ENCODE measurements at places on chromosomes 3 and 15. TPM values are rescaled to one million over a fixed set of nuclear protein-coding genes. Genes with fewer than 3 reads are reported as not detected.

The ARNT2 gene
- 7.4 TPM for total RNA-seq

GRCh38 chr3:64796607-64797399 is 109.0 kb upstream of the ADAMTS9 start:
- DNase-seq: no peak

GRCh38 chr15:75729326-75730069 is 16.9 kb upstream of the CSPG4 start:
- DNase-seq: no peak

DNA sequence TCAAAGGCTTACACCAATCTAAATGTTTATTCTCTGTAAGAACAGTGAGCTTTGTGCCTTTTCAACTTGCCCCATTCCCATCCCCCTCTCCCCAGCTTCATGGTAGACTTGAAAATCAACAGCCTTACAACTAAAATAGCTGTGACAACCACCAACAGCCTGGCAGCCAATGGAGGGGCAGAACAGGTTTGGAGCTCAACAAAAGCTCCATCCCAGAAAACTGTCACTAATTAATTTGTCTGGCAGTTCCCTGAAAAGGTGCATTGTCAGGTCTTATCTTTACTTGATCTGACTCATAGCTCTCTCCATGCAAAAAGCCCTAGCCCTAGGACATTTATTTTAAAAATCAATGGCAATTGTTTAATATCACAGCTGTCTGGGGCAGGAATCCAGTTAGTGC is 22.6 kb downstream of the MTHFS start:
- no peak for DNase-seq

- peak; percentile 80 for DNase-seq
These were observed 123.2 kb upstream of the SLC7A14 start for GRCh38 chr3:170709046-170709445.

The DISP2 gene
- 0.43 TPM for total RNA-seq

The PCSK6 gene
- total RNA-seq: 48.8 TPM

The ILDR1 gene
- total RNA-seq: not detected

- DNase-seq: no peak
These were observed 77.9 kb downstream of the RPN1 start for GRCh38 chr3:128572644-128573105.

DNA sequence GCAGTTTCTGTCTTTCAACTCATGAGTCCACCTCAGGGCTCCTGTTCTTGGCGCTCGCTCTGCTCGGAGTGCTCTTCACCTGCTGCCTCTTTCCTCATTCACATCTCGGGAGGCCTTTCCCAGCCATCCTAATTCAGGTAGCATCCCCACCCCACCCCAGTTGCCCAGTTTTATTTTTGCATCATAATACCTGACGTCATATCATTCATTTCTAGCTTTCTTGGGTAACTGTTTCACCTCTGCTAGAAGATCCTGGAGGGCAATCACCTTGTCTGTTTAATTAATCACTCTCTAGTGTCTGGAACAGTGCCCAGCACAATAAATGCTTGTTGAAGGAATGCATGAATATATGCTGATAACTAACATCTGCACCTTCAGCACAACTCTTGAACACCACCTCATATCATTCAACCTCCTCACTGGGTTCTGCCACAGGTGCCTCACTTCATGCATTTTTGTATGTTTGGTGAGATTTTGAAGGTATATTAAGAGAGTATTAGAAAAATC is 7.6 kb downstream of the NUSAP1 start:
- DNase-seq: no peak

The HRH1 gene
- total RNA-seq: 5.5 TPM

DNA sequence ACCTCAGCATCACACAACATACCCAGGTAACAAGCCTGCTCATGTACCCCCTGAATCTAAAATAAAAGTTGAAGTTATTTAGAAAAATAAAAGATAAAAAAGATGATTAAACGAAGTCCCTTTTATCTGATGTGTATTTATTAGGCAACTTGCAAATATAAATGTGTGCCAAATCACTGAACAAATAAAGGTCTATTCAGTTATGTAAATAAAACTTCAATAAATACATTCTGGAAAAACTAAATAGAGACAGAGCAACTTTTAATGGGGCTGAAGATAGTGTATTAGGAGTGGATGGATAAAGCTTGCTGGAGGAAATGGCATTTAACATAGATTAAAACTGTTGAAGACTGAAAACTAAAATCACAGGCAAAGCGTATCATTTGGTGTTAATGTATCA is 678.0 kb upstream of the GRM7 start:
- DNase-seq: no peak

GRCh38 chr15:42048080-42048820 is 27.4 kb upstream of the PLA2G4E start:
- no peak for DNase-seq

DNA sequence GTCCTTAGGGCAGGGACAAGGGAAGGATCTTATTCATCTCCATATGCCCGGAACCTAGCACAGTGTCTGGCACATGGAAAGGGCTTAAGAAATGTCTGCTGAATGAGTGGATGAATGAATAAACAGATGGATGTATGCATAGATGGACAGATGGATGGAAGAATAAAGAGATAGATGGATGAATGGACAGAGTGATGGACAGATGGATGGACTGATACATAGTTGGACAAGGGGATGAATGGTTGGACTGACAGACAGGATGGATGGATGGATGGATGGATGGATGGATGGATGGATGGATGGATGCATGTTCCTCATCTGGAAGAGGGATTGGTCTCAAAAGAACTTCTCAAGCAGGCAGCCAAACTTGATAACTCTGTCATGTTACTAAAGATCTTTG is 177.6 kb downstream of the MEGF11 start:
- DNase-seq: no peak

DNA sequence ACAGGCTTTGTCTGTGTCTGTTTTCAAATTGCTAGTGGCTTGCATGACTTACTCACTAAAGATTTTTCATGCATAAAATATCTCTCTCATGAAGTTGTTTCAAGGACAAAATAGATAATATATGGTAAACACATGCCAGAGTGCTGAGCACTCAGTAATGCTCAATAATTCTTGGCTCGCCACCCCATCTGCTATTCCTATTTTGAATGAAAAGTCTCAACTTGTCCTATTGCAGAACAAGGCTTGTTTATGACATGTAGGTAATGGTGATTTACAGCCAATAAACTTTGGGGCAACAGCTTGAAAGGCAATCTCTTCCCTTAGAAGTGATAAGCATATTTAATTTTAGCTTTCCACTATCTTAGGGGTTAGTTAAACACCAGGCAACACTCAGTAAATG is 789.0 kb upstream of the ROBO1 start:
- no peak for DNase-seq

DNA sequence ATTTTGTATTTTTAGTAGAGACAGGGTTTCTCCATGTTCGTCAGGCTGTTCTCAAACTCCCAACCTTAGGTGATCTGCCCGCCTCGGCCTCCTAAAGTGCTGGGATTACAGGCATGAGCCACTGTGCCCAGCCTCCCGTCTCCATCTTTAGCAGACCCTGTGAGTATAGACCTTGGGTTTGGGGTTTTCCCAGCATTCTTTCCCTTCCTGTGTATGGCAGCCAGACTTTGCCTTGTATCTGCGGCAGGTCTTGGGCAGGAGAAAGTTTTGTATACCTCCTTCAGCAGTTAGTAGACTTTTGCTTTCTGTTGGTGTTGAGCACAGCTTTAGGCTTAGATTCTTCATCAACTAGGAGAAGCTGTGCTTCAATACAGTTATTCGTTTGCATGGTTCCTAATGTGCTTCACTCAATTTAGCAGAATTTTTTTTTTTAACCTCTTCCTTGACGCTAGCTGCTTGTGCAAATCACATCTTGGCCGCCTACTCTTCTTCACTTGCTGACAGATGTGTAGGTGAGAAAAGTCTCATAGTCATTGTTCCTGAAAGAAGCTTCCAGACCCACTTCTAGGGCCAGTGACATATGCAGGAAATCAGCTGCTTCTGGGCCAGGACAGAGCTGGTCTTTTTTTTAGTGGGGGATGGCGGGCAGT is 38.4 kb downstream of the MAP2K1 start:
- no peak for DNase-seq

- DNase-seq: no peak
These were observed 22.6 kb upstream of the FILIP1L start for GRCh38 chr3:100136921-100137320.

DNA sequence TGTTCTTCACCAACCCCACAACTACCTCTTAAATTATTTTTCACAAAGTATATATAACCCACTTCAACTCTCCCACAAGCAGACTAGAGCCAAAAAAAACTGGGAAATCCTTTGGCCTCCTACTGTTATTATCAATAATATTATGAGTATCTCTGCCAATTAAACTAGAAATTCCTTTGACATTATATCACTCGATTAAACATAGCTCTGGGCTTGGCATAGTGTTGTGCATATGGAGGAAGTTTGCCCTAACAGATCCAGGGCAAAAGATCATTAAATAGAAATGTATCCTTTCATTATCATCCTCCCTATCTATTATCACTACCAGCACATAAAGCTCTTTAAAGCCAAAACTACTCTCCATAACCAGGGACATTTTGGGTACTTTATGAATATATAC is 74.9 kb downstream of the OSBPL10 start:
- DNase-seq: no peak

GRCh38 chr15:81113861-81114291 is 20.2 kb upstream of the CFAP161 start:
- DNase-seq: peak; percentile 39

The TM4SF1 gene
- 408 TPM for total RNA-seq

- DNase-seq: no peak
These were observed 25.2 kb downstream of the IDH3A start for GRCh38 chr15:78174401-78174800.

DNA sequence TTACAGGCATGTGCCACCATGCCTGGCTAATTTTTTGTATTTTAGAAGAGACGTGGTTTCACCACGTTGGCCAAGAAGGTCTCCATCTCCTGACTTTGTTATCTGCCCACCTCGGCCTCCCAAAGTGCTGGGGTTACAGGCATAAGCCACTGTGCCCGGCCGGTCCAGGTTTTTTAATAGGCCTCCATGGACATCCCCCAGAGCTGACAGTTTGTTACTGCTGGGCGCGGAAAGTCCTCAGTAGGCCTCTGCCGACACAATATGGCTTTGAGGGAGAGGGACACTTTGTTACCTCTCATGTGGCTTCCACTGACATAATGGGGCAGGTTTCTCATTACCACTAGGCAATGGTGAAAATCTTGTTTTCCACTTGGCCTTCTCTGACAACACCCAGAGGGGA is 152.0 kb downstream of the WNT7A start:
- DNase-seq: no peak

DNA sequence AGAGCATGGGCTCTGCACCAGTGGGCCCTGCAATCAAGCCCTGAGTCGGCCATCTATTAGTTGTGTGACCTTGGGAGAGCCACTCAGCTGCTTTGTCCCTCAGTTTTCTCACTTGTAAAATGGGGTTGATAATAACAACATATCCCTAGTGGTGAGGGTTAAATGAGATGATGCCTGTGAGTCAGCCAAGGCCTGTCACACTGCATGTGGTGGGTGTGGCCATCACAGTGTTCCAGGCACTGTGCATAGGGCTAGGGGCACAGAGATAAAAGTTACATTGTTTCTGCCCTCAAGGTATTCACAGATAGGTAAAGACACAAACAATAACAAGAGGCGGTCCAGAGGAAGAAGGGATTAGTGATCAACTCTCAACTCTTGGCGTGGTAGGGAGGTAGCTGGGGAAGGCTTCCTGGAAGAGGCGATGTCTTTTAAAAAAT is 19.5 kb downstream of the SMAD6 start:
- DNase-seq: no peak

All from MG63 (cell line).